NCI-H1930 (cell line): ENCODE measurements at places on chromosomes 1 and 21.

DNA sequence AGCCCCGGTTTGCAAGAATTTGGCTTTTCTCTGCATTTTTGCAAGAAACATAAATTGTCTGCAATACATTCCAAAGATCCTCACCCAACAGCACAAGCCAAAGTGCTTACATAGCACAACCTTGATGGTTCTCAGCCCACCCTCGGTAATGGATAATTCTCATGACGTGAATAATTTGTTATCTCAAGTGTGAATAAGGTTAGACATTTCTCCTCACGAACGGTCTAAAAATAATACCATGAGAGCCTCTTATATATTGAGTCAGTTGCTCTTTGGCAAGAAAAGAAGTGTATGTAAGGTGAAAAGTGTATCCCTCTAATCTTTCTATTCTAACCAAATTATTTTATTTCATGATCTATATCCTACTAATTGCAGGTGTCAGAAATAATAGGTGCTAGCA is 33.3 kb downstream of the KRTAP19-8 start:
- no peak for DNase-seq

GRCh38 chr1:154546264-154547063 is 12.0 kb downstream of the UBE2Q1 start:
- DNase-seq, result peak; percentile 50

DNA sequence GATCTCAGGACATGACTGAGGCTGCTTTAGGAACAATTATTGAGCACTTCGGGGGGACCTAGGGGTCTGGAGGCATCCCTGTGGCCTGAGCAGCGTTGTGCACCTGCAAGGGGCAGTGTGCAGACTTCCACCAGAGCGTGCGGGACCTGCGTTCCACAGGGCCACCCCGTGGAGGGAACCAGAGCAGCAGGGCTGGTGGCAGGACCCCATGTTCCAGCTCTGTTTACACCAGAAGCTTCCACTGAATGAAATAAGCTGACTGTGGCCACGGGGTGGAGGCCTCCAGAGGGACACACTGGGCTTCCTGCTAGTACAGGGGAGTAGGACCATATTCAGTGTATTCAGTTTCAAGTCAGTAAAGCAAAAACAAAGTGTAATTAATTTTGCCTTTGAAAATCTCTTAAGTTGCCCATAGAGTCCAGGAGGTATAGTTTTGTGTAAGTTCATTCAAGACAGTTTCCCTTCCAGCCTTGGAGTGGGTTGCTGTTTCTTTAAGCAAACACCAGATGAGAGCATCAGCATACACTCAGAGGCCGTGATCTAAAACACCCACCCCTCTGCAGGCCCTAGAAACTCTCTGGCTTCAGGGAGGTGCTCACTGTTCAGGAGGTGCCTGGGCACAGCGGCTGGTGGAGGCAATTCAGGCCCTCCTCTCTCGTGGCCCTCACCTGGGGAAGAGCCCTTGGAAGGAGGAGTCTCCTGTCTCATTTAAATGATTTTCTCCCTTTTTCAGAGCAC is 16.6 kb downstream of the SLC1A7 start:
- DNase-seq, result no peak

- DNase-seq, result no peak
These were observed 103.7 kb upstream of the SOD1 start for GRCh38 chr21:31555741-31556191.
